ENCODE measurements at places on chromosomes 11 and 22. TPM values are rescaled to one million over a fixed set of nuclear protein-coding genes. Genes with fewer than 3 reads are reported as not detected.
A peak's percentile ranks its signal among the peaks of the same experiment; 100 is the strongest.

- H3K36me3 ChIP-seq: peaks cover 52% of the 10 kb centered on the region
- no peaks in the 10 kb centered on the region for H3K4me1 ChIP-seq
- no peak overlapping the region for H3K4me3 ChIP-seq
- H3K27ac ChIP-seq: no peak overlapping the region
Measured at GRCh38 chr11:70175236-70175698, 27.8 kb upstream of the FADD start.

DNA sequence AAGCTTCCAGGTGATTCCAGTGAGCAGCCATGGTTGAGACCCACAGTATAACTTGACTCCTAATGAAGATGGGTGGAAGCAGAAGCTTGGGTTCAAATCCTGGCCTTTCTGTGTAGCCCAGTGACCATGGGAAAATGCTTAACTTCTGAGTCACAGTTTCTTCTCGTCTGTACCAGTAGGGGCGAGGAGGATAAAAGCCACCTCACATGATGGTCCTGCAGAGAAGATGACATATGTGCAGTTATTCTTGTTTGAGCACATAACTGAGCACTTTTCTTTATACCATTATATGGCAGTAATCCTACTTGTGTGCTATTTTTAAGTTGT lies 4.9 kb downstream of the TMEM109 start:
- no peaks in the 10 kb centered on the region for H3K27me3 ChIP-seq
- no peak overlapping the region for H3K4me3 ChIP-seq
- peaks cover 30% of the 10 kb centered on the region for H3K36me3 ChIP-seq
- no peak for DNase-seq
- H3K27ac ChIP-seq: no peak overlapping the region
- H3K4me1 ChIP-seq: peaks cover 44% of the 10 kb centered on the region

- H3K36me3 ChIP-seq: no peaks in the 10 kb centered on the region
- no peaks in the 10 kb centered on the region for H3K27me3 ChIP-seq
- peaks cover 15% of the 10 kb centered on the region for H3K4me1 ChIP-seq
Measured at GRCh38 chr11:45801723-45802315, 3.1 kb upstream of the SLC35C1 start.

- H3K4me1 ChIP-seq: no peaks in the 10 kb centered on the region
- H3K27me3 ChIP-seq: no peaks in the 10 kb centered on the region
- no peak for DNase-seq
- H3K4me3 ChIP-seq: no peak overlapping the region
Measured at GRCh38 chr11:130278745-130279144, 36.0 kb downstream of the ZBTB44 start.

- no peak for DNase-seq
- no peaks in the 10 kb centered on the region for H3K27me3 ChIP-seq
- H3K36me3 ChIP-seq: peaks cover 5% of the 10 kb centered on the region
- H3K27ac ChIP-seq: no peak overlapping the region
- no peak overlapping the region for H3K4me3 ChIP-seq
Measured at GRCh38 chr11:73971175-73971719, 11.4 kb downstream of the UCP2 start.

- no peak for DNase-seq
- no peak overlapping the region for H3K27ac ChIP-seq
- no peaks in the 10 kb centered on the region for H3K36me3 ChIP-seq
- H3K27me3 ChIP-seq: peaks cover 7% of the 10 kb centered on the region
- peaks cover 15% of the 10 kb centered on the region for H3K4me1 ChIP-seq
Measured at GRCh38 chr11:129374081-129374992, 1.3 kb upstream of the BARX2 start.

- H3K4me3 ChIP-seq: no peak overlapping the region
- H3K27me3 ChIP-seq: no peaks in the 10 kb centered on the region
- H3K36me3 ChIP-seq: no peaks in the 10 kb centered on the region
- DNase-seq: no peak
Measured at GRCh38 chr11:78684377-78684776, 109.7 kb upstream of the NARS2 start.

- no peak for DNase-seq
- H3K4me1 ChIP-seq: peaks cover 7% of the 10 kb centered on the region
- H3K4me3 ChIP-seq: no peak overlapping the region
- no peaks in the 10 kb centered on the region for H3K36me3 ChIP-seq
- no peak overlapping the region for H3K27ac ChIP-seq
Measured at GRCh38 chr11:8387693-8388092, 124.0 kb upstream of the LMO1 start.

GRCh38 chr22:36055376-36056295 lies 27.0 kb upstream of the RBFOX2 start:
- peak overlapping the region; percentile 41 for H3K4me3 ChIP-seq
- no peaks in the 10 kb centered on the region for H3K27me3 ChIP-seq
- no peak for DNase-seq
- no peak overlapping the region for H3K27ac ChIP-seq
- H3K36me3 ChIP-seq: no peaks in the 10 kb centered on the region
- peaks cover 12% of the 10 kb centered on the region for H3K4me1 ChIP-seq

The LSP1 gene
- 23.6 TPM for total RNA-seq

The C11orf21 gene
- total RNA-seq: 4.3 TPM

The KCNJ11 gene
- total RNA-seq: 2.5 TPM

The GAL3ST3 gene
- total RNA-seq: not detected

The THY1 gene
- total RNA-seq: 12.0 TPM

All from thoracic aorta (tissue), 2 donors.